NCI-H1436 treated with DMSO at 0.1 percent for 48 hours (cell line): ENCODE measurements at places on chromosomes 2 and 18.
A peak's percentile ranks its signal among the peaks of the same experiment; 100 is the strongest.

- DNase-seq, result no peak
These were observed 695 bp downstream of the RBFA start for GRCh38 chr18:80034852-80035406.

- no peak for DNase-seq
These were observed 15.8 kb downstream of the ATF2 start for GRCh38 chr2:175152242-175152641.

- peak; percentile 31 for DNase-seq
These were observed 15.7 kb downstream of the CCBE1 start for GRCh38 chr18:59681521-59682004.

- DNase-seq, result no peak
These were observed 26.6 kb upstream of the NOTO start for GRCh38 chr2:73175663-73176204.
